HuH-7.5 (cell line): ENCODE measurements at places on chromosomes 4 and X.

GRCh38 chrX:11755724-11756123 lies 2.3 kb upstream of the MSL3 start:
- no peak for DNase-seq

DNA sequence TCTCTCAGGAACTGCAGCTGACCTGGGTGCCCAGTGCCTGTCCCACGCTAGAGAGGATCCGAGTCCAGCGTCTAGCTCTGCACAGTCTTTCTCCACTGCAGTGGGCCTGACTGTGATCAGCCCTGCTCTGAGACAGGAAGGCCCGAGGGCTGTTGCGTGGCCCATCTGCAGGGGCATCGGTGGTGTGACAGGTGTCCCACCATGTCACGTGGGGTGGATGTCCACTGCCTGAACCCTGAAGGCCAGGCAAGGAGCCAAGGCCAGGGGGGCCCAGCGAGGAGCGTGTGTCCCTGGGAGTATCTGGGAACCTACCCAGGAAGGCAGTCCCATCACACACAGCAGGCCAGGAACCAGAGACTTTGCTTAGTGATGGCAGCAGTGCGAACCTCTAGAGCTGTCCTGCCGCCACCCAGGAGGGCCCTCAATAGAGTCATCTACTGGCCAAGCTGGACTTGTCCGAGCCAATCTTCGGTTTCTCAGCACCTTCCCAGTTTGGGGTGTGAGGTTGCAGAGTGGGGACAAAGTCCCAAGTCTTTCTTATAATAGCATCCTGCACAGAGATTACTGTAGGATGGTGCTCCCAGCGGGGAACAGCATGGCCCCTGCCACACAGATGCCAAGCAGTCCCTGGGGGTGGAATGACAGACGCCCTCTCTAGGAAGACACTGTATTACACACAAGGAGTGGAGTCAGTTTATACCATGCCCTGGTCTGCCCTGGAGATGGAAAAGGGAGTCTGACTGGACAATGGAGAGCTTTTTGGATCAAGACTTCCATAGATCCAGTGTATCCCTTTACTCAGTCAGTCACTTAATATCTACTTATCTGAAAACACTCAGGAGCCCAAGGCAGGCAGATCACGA lies 38.3 kb downstream of the DCTD start:
- DNase-seq: no peak

GRCh38 chr4:24930151-24930550 lies 17.3 kb upstream of the CCDC149 start:
- DNase-seq: no peak

DNA sequence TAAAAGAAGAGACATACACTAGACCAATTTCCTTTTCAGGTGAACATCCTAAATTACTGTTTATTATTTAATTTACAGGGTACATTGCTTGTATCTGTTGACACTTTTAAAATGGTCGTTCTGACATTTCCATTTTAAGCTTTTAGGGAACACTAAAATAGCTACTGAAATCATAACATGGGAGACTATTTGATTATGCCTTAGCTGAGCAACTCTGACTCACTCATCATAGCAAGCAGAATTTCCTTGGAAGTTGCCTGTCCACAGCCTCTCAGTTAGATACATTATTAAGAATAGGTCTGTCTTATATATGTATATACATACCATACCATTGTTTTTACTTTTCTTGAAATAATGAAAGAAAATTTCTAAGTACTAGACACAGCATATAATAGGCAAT lies 22.0 kb downstream of the GUCY1B1 start:
- DNase-seq: no peak

- no peak for DNase-seq
Observed at GRCh38 chr4:46844325-46844917, 64.6 kb downstream of the COX7B2 start.

DNA sequence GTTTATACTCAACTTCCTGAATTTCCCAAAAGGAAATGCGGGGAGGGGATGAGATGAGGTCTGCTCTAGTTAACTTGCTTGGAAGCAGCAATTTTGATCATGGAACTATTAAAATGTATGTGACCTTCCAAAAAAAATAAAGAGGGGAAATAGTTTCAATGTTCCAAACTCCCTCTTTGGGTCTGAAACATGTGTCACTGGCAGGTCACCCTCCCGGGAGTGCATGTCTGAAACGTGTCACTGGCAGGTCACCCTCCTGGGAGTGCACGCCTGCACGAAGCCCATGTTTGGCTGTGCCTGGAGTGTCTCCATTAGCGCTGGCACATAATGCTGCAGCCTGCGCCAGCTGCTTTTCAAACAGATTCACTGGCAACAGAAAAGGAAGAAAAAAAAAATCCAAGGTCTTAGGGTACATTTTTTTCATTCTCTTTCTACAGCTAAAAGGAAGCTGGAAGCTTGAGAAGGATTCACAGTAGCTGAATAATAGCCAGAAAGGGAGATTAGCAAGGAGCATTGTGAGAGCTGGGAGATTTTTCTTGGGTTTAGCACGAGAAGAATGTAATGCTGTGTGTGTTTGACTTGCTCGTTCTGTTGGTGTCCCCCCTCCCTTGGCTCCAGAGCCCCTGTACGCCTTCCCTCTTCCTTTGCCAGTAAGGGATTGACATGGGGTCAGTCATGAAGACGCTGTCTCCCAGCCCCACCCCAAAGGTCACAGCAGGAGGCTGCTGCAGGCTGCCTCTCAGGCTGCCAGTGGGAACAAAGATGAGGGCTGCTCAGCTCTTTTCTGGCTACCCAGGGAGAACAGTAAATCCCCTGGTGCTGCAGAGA lies 39.2 kb upstream of the TLR3 start:
- DNase-seq: no peak

DNA sequence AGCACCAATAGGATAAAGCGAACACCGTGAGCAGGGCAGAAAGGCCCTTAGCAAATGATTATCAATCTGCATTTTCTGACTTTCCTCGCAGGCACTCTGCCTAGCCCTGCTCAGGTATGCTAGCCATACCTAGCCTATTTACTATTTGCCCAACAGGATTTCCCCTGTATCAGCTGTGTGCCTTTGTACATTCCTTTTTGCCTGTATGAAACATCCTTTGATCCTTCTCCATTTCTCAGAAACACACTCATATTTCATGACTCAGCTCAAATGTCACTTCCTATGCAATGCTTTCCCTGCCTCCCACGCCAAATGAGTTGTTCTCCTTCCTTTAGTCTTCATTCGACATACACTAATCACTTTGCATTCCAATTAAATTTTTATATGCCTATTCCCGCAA lies 37.2 kb downstream of the PCDH7 start:
- no peak for DNase-seq

- DNase-seq: no peak
Observed at GRCh38 chr4:15930314-15930713, 8.2 kb downstream of the FGFBP1 start.

DNA sequence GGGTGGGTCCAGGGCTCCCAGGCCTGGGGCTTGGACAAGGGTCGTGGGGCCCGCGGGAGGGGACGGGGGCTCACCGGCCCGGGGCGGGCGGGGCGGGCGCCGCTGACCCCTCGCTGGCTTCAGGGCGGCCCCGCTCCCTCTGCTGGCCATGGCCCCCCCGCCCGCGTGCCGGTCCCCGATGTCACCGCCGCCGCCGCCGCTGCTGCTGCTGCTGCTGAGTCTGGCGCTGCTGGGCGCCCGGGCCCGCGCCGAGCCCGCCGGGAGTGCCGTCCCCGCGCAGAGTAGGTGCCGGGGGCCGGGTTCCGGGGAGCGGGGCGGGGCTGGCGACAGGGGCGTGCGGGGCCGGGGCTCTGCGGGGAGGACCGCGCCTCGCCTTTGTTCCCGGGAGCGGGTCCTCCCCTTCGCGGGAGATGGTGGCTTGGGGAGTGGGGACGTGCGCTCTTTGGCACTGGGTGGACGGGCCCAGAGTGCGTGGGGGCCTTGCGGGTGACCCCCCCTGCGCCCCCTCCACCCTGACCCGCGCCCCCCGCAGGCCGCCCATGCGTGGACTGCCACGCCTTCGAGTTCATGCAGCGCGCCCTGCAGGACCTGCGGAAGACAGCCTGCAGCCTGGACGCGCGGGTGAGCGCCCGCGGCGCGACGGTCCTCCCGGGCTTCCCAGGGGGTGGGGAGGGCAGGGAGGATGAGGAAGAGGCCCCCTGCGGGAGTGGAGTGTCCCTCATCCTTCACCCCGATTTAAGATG lies 16.8 kb upstream of the NAT8L start:
- no peak for DNase-seq

GRCh38 chr4:83552924-83553323 lies 17.0 kb downstream of the GPAT3 start:
- DNase-seq: no peak

DNA sequence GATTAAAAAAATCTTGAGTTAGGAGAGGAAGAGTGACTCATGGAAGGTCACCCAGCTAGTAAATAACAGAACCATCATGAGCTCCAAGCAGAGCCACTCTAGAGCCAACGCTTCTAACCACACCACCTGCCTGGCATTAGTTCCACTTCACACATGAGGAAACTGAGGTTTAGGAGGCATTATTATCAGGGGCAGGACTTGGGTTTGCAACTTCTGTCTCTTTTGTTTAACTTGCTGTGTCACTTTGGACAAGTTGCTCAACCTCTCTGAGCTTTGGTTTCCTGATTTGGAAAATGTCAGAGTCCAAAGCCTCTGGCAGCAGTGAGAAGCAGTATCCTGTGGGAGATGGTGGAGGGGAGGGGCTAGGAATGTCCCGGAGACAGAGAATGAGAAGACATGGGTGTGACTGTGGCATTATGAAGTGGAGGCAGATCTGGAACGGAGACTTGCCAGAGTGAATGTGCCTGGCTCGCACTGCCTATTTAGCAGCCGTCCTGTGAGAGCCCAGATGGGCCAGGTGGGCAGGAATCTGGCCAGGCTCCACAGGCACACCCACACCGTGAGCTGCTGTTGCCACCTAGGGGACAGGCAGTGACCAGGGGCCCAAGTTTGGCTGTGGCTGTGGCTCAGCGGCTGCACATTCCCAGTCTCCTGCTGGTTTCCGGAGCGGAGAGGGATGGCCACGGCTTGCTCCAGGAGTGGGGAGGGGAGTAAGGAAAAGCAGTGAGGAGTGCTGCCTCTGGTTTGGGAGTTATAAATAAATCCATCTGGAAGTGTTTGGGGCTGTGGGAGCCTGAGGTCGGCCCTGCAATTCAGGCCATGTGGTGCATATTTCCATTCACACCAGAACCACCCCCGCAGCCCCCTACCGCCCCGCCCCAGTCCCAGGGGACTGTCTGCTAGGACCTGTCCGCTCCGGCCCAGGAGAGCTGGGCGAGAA lies 93.4 kb downstream of the NHSL2 start:
- DNase-seq: no peak

DNA sequence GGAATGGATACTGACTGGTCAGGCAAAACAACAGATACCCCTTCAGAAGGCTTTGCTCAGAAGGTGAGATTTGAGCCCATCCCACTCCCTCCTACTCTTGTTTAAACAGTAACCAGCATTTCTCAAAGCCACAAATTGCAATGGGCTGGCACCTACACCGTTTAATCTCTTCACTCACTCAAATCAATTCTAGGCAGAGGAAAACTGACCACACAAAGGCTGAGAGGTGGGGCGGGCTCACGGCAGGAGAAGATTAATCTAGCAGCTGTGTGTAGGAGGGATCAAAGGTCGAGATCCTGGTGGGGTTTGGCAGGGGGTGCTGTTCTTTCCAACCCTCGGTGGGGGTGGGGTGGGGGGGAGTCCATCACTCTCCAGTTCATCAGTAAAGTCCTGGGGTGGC lies 622.4 kb downstream of the BCOR start:
- DNase-seq: no peak

DNA sequence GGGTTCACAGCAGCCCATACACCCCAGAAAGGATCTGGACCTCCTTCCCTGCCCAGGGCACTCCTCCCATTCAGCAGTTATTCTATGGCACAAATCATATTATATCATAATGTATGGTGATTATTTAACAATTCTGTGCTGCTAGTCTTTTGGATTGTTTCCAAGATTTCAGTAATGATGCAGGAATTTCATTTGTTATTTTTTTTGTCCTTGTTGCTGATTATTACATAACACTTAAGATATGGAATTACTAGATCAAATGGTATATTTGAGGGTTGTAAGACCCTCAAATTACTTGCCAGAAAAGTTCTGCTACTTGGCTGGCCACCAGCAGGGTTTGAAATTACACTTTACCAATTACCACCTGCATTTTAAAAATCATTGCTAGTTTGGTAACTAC lies 36.4 kb downstream of the QDPR start:
- DNase-seq: no peak

- DNase-seq: no peak
Observed at GRCh38 chrX:109954333-109954732, 48.6 kb upstream of the TMEM164 start.

- DNase-seq: no peak
Observed at GRCh38 chr4:172997217-172997609, 171.4 kb upstream of the GALNT7 start.

GRCh38 chr4:68651932-68652331 lies 18.5 kb downstream of the UGT2B15 start:
- no peak for DNase-seq

DNA sequence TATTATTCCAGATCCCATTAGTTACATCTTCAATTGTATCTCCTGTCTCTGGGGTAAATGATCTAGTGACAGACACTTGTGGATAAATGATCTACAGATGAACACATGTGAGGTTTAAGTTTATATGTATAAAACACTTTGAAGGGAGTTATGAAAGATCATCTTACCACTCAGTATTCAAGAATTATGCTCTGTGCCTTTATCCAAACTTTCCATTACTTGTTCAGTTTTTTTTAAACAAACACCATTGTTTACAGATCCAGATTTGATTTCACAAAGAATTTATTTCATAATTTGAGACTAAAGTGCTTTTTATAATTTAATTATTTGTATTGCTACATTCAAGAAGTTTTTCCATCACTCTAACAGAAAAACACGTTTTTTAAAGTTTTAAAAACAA lies 142.5 kb downstream of the HHIP start:
- DNase-seq: no peak

GRCh38 chr4:51870441-51871188 lies 27.7 kb downstream of the DCUN1D4 start:
- no peak for DNase-seq

DNA sequence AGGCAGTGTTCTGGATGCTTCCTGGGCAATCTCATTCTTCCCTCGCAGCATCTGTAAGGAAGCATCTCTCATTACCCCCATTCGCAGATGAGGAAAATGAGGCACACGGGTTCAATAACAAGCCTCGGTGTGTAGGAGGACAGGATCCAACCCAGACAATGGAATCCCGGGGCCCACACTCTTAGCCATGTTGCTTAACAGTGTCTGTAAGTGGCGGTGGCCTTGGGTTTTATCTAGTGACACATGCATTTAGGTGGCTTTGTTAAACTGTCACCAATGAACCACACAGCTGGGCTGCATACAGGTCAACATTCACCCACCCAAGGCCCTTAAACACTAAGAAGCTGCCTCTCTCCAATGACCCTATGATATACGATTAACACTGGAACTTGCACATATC lies 22.6 kb downstream of the RELL1 start:
- DNase-seq: no peak
